ENCODE measurements at places on chromosomes 5 and 9.

- DNase-seq, result no peak
Observed at GRCh38 chr5:14178091-14178490, 34.9 kb downstream of the TRIO start.

DNA sequence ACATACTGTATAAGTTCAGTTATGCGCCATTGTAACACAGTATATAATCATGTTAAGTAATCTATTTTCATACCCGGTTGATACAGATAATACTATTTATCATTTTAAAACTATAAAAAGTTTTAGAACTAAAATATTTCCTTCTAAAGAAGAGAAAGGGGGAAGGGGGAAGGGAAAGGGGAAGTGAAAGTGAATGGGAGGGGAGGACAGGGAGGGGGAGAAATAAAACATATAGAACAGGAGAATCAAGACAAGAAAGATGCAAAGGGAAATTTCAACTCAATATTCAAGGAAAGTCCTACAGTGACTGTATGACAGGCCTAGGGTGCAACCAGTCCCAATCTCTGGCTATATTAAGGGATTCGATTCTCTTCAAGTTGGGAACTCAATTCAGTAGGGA lies 1278.8 kb downstream of the MAT2B start:
- no peak for DNase-seq

- no peak for DNase-seq
Observed at GRCh38 chr5:119396030-119396664, 40.3 kb downstream of the TNFAIP8 start.

DNA sequence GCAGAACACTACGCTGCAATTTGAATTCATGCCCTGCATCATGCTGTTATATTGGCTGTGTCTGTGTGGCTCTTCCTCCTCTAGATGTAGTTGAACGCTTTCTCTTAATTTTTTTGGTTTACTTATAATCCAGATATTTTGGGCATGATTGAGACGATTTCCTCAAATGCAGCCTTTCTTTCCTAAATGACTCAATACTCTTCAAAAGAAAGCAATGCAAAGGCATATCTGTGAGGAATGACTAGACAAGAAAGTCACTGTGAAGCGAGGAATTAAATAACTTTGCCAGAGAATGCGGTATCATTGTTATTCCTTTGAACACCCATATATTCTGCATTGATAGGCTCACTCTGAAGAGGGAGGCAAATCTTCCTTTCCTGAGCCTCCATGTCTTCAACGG lies 152.8 kb downstream of the YIPF5 start:
- DNase-seq, result no peak

GRCh38 chr5:158195416-158196210 lies 336.7 kb upstream of the CLINT1 start:
- no peak for DNase-seq

DNA sequence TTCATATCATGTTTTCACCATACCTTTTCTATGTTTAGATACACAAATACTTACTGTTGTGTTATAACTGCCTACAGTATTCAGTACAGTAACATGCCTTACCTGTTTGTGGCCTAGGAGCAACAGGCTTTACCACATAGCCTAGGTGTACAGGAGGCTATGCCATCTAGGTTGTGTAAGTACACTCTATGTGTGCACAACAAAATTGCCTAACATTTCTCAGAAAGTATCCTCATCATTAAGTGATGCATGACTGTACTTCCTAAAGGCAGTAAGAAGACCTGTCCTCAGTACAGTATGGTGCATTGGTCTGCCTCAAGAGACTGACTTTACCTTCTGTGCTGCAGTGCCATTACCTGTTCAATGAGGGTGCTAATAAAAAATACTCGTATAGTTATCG lies 7.9 kb downstream of the TXN start:
- no peak for DNase-seq

GRCh38 chr9:38706493-38706892 lies 13.4 kb downstream of the FAM240B start:
- no peak for DNase-seq

DNA sequence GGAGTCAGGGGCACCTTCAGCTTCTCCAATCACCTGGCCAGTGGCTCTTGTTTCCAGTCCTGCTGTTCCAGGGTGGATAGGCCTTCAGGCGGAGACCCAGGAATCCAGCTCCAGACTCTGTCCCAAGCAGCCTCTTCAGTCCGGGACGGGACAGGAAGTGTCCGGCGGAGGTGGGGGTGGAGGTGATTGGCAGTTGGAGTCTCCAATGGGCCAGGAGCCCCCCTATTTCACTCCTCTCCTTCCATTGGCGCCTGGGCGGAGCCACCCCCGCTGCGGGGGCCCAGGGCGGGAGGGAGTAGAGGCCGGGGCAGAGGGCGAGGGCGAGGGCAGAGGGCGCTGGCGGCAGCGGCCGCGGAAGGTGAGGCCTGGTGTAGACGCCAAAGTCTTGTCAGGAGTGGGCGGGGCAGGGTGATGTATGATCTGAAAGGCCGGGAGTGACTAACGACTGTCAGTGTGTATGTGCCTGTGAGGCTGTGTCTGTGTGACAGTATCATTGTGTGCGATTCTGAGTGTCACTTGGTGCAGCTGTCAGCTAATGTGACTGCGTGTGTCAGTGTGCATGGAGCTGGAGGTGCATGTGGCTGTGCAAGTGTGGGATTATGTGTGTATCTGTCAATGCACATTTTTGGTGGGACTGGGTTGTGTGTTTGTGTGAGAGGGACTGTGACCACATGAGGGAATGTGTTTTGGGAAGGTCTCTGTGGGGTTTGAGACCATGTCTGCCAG lies at the start of gene IL11RA:
TSS of gene IL11RA (plus strand) at position 310 of the 726 bp plus-strand sequence. CDS start 3,033 bp downstream, outside the sequence.
- DNase-seq, result peak; percentile 41

GRCh38 chr5:149682532-149683075 lies 47.5 kb upstream of the PPARGC1B start:
- no peak for DNase-seq

DNA sequence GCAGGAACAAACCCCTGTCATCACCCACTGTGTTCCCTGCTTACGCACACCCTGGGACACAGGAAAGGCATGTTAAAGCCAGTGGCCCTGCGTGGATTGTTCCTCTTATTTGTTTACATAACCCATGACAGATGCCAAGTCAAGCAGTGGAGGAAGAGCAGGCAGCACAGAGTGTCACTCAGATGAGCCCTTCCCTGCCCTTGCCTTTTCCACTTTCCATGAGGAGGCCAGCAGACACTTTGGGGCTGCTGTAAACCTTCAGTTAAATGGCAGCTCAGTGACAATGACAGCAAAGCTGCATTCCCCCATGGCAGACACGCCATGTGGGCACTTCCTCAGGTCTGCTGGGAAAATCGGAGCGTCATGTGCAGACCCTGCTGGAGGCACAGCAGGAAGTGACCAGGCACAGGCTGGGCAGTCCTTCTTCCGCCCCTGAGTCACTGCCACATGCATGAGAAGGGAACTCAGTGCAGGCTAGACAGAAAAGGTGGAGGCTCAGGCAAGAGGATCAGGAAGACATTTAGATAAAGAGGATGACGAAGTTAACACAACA lies 216.8 kb upstream of the PIK3R1 start:
- DNase-seq, result peak; percentile 2

DNA sequence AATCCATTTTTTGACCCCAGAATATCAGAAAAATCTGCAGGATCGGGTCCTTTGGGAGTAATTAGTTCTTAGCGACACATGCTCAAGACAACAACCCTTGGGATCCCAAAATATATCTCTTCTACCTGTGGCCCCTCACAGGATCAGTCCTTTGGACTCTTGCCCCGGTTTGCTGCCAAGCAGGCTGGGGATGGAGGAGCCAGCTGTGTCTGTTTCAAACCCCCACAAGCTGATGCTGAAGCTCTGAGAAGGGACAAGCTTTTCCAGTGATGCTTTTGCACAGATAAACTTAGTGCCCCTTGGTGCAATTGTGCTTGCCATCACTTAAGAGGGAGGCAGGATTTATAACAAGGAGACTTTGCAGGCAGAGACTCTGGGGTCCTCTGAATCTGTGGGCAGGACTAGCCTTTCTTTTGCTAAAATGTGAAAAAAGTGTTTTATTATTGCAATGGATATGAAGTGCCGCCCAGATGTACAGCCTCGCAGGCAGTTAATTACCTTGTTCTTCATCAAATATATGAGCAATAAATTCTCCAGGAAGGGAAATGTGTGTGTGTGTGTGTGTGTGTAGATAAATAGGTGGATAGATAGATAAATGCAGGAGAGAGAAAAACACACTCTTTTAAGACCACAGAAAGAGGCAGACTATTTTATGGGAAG lies 9.6 kb upstream of the LHX2 start:
- DNase-seq, result no peak

- DNase-seq, result no peak
Observed at GRCh38 chr5:62030326-62030725, 275.7 kb upstream of the KIF2A start.

- no peak for DNase-seq
Observed at GRCh38 chr5:172488221-172488620, 33.9 kb upstream of the SH3PXD2B start.

DNA sequence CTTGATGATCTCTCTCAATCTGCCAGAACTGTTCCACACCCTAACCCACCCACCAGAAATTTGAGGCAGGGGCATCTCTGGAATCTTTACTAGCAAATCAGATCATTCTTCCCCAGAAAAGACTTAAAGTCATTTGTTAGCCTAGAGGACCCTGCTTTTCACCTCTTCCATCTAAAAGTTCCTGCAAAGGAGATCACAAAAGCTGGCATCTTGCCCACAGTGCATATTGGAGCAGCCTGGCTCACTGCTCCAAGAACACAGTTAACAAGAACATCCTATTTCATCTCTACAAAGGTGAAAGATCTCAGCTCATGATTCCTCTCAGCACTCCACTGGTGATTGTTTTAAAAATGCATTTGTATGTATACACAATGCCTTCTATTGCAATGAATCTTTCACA lies 36.3 kb downstream of the GABRP start:
- no peak for DNase-seq

DNA sequence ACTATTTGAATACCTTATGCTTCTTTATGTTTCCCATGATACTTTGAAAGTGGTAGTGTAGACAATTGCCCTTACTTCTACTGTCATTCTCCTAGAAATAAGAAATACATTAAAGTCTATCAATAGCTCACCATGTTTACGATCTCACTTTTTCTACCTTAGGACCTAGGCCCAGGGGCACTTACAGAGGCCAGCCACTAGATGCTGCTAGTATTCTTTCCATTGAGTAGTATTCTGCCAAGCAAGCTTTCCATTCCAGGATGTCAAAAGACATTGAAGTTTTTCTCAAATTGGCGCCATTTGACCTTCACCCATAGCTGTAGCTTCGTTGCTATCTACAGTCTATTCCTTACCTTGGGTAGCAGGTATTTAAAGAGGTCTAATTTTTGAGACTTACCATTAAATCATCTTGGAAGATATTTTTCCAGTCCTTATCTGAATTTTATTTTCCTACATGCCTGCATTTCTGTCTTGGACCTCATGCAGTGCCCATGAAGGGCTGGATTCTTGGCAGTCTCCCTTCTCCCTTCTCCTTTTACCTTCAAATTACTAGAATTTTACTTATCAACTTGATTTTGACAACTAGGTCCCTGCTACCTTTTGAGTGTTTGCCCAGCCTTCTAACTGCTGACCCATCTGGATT lies 246.0 kb upstream of the NUDT12 start:
- DNase-seq, result no peak

DNA sequence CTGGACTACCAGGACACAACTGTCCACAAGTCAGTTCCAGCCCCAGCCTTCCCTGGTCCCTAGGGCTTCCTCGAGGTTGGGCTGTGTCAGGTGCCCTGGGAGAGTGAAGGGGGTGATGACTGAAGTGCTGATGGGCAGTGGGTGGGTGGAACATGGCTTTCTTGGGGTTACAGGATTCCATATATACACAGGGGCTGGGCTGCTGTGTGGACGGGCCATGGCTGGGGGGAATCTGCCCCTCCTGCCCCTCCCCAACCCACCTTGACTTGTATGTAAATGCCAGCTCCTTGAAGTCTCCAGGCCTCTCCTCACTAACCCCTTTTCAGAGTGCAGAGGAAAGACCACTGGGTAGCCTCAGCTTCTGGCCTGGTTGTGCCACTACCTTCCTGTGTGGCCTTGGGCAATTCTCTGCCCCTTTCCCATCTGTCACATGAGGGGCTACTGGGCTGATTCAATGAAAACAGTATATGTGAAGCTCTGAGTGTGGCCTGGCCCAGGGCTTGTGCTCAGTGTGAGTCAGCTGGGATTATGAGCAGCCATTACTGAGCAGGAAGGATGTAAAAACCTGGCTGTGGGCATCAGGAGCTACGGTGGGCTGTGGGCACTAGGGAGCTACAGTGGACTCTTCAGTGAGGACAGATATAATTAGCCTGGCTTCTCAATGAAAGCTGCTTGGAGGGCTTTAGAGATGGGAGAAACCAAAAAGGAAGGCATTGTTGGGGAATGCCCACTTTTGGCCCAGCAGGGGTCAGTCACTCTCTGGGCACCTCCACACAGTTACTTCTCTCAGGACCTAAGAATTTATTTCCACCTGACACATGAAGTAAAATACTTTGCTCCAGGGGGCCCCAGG lies 23.3 kb downstream of the PITX1 start:
- no peak for DNase-seq

DNA sequence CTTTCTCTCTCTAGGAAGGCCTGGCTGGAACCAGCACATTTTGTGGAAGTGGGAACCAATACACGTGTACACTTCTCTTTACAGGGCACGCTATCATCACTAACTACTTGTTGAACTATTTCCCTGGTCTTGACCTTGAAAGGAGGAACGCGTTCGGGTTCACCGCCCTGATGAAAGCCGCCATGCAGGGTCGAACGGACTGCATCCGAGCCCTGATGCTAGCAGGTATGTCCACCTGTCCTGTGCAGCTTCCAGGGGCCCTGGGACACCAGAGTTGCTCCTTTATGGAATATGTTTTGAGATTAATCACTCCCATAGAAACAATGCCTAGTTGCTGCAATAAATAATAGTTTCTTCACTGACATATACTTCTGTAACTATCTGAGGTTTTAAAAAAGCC lies 74.1 kb downstream of the ANKRD33B start:
- no peak for DNase-seq

DNA sequence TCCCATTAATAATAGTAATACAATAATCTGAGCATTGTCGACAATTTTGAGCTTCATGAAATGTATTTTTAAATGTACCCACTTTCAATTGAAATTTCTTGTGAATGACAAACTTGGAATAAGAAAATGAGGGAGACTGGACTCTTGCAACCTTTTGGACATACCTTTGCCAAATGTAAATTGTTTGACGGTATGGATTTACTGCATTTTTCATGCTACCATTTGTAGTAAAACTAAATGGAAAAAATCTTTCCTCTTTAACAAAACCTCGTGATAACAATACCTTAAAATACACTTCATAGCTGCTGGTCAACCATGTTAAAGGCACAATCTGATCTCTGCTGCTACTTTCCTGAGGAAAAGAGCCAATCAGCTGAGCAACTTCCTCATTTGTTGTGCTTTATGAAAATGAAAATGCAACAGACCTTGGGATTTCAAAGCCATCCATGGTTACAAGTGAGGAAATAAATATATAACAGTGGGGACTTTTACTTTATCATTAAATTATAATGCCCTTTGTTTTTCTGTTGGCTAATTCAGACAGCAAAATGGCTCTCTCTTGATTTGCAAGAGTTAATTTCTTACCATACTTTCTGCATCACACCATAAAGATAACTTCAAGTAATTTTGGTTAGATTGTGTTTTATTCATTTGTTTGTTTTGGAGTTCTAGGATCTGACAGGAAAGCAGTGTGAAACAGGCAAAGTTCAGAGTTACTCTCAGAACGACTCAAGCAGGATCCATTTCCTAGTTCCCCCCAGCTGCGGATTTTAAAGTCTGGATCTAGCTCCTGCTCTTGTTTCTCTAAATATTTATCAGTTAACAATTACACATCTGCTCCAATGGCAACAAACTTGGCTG lies 1.1 kb downstream of the ALDH1A1 start:
- no peak for DNase-seq

All from CD4-positive, alpha-beta T cell treated with Interleukin-12 subunit alpha and Interleukin-12 subunit beta, for 1 hour (primary cell).